Activated CD4-positive, CD25-positive, alpha-beta regulatory T cell treated with anti-CD3 and anti-CD28 coated beads, Interleukin-2, amount 50 U/mL, for 16 hours (primary cell): ENCODE measurements at places on chromosomes 6 and 20.

DNA sequence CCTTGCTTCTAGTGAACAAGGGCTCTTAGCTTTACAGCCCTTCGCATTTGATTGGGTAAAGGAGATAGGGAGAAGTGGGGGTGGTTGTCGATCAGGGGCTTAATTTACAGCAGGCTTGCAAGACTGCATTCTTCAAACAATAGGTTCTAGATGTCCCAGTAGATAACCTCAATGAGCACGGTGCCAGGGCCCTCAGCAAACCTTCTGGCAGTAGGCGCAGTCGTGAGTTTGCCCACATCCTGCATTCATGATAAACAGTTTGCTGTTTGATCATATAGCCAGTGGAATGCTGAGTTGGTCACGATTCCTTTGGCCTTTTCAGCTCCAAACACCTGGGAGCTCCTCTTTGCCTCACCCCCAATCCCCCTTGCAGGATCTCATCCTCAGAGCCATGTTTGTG, 27.5 kb downstream of the SUN5 start:
- DNase-seq: no peak

DNA sequence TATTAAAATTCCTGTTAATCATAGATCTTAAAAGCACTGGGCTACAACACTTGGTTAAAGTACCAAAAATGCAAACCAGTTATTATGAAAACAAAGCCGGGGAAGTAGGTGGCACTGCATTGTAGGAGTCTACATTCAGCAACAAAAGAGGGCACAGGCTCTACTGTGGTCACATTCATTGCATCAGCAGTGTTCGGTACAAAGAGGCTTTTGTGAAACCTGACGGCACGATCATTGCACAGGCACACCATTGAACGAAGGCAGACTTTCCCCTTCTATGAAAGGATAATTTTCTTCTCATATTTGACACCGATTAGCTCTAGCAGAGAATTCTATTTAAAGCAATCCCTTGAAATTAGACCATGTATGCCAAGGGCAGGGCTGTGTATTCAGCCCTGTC, 44.6 kb upstream of the AGPAT4 start:
- no peak for DNase-seq

GRCh38 chr20:14127514-14128223, 132.4 kb downstream of the MACROD2 start:
- DNase-seq: no peak

- DNase-seq: no peak
Measured at GRCh38 chr6:18845896-18846295, 458.7 kb downstream of the RNF144B start.

DNA sequence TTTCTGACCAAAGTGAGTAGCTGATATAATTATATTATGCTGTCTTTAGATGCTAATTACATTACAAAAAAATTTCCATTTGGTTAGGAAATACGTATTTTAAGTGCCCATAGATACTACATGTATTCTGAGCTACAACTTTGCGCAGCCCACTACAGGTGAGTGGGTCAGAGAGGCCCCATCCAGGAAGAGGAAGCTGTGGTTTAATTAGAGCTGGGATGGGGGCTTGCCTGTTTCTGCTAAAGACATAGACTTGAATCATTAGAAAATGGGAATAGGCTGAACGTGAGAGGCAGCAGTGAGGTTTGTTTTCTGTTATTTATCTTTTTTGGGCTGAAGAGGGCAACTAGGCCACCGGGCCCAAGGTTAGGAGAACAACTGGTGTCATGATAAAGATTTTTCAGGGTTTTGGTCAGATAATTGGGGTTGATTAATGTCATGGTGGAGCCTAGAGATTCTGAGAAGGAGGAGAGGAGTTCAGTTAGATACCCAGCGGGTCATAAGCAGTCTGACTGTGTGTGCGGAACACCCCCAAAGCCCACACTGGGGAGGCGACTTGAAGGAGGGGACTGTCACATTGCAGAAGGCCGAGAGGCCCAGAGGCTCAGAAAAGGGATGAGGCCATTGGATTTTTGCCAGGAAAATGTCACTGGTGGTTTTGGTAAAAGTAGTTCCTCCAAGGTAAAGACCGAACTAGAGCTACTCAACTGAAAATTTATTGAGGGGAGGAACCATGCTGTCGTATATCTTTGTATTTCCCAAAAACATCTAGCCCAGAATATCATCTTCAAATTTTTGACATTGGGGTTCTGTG, 14.5 kb upstream of the IRF4 start:
- DNase-seq: no peak

- no peak for DNase-seq
Measured at GRCh38 chr20:61045876-61046585, 206.0 kb upstream of the CDH4 start.
